ENCODE measurements at places on chromosomes 2 and 18.

- DNase-seq: no peak
These were observed 93.5 kb upstream of the MGAT4A start for GRCh38 chr2:98824256-98825019.

GRCh38 chr2:137449454-137449853, 514.8 kb upstream of the HNMT start:
- no peak for DNase-seq

DNA sequence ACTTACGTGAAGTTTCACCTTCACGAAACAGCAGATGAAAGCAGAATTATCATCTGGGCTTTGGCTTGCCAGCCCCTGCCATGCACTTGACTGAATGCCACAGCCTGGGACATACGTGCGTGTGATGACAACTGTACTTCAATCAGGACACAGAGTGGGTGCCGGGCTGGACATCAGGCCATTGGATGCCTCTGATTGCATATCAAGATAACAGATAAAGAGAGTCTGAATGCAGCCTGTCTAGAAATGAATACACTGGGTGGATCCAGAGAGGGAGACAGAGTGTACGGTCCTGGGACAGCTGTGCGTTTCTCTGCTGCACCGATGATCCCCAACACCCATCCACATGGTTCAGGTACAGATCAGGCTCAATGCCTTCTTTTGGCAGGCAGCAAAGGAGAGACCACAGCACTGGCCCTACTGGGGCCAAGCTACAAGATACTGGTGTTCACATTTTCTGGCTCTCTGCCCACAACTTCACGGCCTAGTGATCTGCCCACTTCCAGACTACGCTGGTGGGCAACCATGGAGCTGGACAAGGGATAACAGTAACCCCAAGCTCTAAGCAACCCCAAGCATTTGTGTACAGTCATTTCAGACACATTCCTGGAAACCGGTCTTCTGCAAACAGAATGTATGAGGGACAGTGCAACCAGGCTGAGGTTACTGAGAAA, 35.6 kb downstream of the FBLN7 start:
- no peak for DNase-seq

- no peak for DNase-seq
These were observed 17.3 kb downstream of the CIB4 start for GRCh38 chr2:26623541-26624495.

DNA sequence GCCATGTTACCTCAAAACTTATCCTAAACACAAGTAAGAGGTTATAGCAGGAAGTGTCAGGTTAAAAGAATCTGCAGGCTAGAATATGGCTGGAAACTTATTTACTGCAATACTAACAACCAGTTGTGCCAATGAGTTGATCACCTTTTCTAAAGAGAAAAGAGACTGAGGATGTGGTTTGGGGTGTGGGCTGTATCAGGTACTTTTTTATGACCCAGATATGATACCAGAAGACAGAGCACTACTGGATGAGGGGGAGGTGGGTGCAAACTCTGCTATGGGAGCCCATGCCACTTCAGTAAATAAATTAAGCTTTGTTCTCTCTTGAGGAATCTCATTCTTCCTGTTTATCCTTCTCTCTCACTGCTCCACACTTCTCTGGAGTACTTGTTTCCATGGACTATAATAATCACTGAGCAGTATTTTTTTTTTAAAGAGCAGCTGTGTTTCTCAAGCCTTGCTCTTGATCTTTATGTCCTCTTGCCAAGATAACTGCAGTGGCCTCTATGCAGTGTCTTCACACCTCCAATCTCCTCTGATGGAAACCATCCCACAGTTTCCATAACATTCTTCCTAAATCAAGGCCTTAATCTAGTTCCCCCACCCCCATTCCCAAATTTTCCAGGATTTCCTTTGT, 51.2 kb upstream of the NOSTRIN start:
- DNase-seq: no peak

DNA sequence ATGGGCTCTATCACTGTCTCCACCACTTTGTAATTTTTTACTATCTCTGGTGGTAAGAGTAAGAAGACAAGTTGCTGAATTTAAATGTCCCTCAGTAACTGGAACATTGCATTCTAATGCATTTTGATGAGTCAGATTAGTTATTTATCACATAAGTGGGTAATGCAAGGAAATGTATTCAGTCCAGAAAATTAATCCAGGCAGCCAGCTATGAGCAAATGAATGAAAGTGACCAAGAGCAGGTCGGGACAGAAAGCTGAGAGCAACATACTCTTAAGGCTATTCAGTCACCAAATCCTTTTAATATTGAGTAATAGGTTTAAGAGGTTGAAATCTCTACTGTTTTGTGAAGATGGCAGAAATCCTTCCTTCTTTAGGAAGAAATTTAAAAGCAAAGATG, 265.5 kb upstream of the PARD3B start:
- no peak for DNase-seq

- peak; percentile 5 for DNase-seq
These were observed 82.6 kb downstream of the CERKL start for GRCh38 chr2:181574321-181574720.

DNA sequence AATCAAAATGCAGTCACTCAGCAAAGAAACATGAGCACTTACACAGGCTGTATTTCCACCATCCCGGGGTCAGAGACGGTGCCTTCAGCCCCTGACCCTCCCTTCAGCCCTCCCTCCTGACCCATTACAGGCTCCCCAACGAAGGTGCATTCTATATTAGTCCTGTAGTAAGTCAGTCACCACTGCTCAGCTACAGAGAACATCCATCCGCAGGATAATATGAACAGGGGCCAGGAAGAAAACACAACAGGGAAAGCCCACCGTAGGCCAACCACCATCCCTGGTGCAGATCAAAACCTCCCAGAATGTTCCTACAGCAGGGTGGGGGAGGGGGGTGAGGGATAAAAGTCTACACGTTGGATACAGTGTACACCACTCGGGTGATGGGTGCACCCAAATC, 15.1 kb downstream of the PXDN start:
- no peak for DNase-seq

DNA sequence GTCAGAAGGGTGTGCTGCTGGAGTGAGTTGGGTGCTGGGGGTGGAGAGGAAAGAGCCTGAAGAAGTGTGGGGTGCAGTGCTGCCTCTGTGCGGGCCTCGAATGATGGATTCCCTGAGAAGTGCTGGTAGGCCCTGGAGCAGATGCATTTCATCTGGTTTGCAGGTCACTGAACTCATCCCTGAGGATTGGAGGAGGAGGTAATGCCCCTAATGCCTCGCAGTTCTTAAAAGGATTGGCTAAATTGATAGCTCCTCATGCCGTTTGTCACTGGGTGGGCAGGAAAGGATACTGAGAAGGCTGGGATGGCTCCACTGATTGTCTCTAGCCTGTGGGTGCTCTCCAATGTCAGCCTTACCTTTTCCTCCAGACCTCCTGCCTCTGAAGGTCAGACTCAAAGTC, 74.1 kb downstream of the CTIF start:
- DNase-seq: no peak

DNA sequence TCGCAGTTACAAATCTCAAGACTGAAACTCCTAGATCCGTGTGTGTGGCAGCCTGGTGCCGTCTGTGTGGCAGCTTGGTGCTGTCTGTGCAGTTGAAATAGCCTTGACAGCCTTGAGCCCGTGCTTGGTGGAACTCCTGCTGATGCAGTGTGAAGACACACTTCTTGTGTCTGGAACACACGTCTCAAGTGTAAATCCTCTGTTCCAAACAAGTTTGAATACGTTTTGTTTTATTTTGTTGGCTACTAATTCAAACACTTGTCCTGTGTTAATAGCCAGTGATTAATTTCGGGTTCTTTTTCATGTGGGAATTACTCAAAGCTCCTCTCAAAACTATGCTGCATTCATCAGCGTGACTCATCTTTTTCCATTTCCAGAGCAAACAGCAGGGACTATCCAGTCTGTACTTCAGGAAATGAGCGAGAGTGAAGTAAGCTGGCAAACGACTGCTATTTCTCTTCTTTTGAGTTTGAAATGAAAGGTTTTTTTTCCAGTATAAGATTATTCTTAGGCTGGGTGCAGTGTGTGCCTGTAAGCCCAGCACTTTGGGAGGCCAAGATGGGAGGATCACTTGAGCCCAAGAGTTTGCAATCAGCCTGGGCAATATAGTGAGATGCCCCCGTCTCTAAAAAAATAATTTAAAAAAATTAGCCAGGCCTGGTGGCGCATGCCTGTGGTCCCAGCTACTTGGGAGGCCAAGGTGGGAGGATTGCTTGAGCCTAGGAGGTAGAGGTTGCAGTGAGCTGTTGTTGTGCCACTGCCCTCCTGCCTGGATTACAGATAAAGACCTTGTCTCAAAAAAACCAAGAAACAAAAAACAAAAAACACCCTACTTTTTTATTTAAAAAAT, 152.9 kb downstream of the SPP2 start:
- no peak for DNase-seq

DNA sequence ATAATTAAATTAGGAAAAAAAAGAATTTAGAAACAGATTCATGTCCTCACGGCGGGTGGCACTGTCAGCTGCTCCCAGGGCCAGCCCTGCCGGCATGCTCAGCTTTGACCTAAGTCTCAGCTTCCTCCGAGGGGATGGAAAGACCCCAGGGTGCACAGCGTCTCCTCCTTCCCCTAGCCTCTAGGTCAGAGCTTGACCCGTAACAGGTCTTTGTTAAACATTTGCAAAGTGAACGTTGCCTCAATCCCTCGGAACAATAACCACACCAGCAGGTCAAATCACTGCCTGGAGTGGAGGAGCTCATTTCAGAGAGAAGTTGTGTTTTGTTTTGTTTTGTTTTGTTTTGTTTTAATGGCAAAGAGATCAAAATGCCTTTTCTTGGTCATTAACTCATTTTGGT, 171.3 kb downstream of the TMEM18 start:
- DNase-seq: no peak

DNA sequence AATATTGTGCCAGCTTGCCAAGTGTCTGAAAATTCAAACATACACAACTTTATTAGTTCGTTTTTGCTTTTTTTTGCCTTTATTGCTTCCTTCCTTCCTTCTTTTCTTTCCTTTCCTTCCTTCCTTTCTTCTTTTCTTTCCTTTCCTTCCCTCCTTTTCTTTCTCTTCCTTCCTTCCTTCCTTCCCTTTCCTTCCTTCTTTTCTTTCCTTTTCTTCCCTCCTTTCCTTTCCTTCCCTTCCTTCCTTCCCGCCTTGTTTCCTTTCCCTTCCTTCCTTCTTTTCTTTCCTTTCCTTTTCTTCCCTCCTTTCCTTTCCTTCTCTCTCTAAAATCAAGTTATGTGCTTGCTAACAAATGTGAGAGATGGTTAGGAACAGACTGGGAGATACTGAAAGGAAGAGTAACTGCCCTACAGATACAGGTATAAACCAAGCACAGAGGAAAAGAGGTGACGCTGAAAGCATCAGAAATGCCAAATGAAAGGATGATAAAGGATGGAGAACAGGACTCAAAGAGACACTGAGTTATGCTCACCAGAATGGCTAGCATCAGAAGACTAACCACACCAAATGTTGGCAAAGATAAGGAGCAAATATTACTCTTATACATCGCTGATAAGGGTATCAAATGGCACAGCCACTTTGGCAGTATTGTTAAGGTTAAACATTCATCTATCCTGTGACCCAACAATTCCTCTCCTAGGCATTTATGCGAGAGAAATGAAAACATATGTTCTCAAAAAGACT, 151.6 kb downstream of the MREG start:
- DNase-seq: no peak

- no peak for DNase-seq
These were observed 588.4 kb downstream of the SLC4A3 start for GRCh38 chr2:220215785-220216184.

DNA sequence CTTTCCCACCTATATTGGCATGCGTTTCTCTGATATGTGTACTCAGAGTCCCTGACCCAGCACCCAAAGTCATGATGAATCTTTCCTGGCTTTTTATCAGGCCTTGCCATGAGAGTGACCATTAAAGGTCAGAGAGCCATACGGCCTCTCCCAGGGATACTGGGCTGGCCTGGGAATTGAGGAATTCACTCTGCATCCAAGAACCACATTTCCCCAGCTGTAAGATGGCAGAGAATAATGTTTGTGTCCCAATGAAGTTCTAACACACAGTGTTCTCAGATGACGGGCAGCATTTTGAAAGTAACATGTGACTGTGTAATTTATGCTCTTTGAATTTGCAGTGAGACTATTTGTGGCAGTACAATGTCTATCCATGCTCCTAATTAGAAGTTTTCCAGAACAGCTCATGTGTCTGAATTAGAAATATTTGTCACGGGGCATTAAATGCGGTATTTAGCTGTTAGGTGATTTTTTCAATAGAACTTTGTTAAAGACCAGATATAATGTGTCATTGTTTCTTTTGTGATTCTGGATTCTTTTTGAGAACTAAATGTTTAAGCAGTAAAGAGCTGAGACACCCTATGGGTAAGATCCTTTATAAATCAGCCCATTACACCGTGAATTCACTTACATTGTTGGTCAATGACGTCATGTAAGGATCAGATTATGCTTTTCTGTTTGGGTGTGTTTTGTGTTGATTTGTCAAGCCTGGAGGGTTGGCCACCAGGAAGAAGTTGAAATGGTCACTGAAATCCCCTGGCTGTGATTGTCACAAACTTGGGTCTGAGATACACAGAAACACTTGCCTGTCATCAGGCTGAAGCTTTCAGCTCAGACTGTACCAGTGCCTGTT, 7.3 kb upstream of the SLC3A1 start:
- no peak for DNase-seq

DNA sequence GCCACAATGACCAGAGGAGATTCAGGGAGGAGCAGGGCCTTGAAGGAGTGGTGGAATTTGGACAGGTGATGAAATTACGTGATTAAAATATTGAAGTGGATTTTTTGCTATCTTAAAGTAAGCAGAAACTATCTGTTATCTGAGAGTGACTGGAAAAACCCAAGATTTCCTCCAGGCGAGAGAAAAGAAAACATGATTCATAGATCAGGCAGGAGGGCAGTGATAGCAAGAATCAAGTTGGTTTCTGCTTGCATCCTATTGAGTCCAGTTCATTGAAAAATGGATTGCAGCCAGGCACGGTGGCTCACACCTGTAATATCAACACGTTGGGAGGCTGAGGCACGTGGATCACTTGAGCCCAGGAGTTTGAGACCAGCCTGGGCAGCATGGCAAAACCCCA, 127.8 kb downstream of the NXPH2 start:
- no peak for DNase-seq

DNA sequence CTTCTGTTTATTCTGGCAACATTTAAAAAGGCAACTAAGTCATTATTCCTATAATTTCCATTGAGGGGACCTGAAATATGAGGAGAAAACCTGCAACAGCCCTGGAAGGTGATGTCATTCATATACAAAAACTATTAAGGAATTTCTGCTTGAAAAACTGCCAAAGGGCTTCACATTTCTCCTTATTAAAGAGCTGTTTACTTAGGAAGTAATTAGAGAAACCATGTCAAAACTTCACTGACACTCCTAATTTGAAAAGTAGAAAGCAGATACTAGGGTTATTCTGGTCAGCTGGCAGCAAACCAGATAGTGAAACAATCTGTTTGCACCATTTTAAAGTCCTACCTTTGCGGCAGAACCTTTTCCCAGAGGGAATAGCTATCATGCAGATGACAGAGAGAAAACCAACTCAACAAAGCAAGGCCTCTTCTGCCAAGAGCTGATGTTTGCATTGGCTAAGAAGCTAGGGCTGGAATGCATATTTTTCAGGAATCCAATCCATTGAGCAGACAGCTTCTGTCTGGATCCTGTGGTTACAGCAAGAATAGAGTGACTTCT, 592.2 kb upstream of the SYT4 start:
- no peak for DNase-seq

- peak; percentile 38 for DNase-seq
These were observed 97.7 kb downstream of the TWIST2 start for GRCh38 chr2:238945433-238946150.

- DNase-seq: no peak
These were observed 26.0 kb downstream of the TLK1 start for GRCh38 chr2:171134624-171135230.
